ENCODE measurements at places on chromosomes 6 and 20.

DNA sequence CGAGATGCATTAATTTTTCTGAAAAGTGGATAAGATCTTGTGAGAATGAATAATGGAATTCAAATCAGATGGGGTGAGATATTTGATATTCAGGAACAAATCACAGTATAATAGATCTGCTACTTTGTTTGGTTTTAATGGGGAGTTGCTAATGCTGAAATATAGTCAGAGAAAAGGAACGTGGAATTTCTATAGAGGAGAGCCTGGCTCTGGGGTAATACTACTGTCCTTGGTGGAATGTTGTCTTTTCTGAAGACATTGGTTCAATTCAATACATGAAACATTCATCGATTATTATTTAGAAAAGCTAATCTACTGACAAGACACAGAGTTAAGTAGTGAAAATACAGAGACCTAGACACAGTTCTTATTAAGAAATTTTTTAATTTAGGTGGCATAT, 108.6 kb downstream of the ESR1 start:
- DNase-seq, result no peak

DNA sequence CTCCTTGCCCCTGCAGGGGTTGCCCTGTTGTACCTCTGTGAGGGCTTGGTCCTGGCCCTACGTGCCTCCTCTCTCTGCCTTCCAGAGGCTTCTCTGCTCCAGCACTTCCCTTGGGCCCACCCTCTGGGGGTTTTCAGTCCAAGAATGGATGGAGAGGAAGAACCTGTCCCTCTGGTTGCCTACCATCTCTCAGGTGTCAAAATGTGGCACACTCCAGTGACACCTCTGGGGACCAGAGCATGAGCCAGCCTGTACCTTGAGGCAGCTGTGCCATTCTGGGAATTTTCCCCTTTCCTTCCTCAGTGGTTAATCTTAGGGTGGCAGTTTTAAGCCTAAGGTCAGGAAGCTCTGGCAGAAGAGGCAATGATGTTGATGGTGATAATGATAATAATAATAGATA, 115.2 kb upstream of the ARMC2 start:
- DNase-seq, result no peak

GRCh38 chr20:17545127-17545526, 13.9 kb upstream of the BFSP1 start:
- no peak for DNase-seq

GRCh38 chr20:23569570-23569969, 1.3 kb upstream of the CST9L start:
- DNase-seq, result no peak

GRCh38 chr6:66930559-66931290, 1223.7 kb upstream of the EYS start:
- DNase-seq, result no peak

DNA sequence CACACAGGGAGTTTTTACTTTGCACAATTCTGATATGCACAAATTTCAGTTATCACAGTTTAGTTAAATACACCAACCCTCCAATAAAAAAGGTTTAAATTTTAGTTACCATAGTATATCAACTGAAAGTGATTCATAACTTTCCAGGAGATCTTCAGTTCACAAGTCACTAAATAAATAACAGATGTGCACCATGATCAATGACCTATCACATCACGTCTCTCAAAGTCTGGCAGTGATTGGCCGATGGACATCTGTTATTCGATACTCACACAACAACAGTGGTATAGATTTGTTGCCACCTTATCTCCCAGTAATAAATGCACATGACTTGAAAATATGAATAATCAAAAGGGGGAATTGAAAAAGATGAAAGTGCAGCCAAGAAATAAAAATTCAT, 66.8 kb upstream of the PTCHD4 start:
- DNase-seq, result no peak

- no peak for DNase-seq
Observed at GRCh38 chr20:3423126-3423525, 15.7 kb upstream of the DNAAF9 start.

GRCh38 chr6:52493669-52494068, 73.5 kb downstream of the EFHC1 start:
- no peak for DNase-seq

DNA sequence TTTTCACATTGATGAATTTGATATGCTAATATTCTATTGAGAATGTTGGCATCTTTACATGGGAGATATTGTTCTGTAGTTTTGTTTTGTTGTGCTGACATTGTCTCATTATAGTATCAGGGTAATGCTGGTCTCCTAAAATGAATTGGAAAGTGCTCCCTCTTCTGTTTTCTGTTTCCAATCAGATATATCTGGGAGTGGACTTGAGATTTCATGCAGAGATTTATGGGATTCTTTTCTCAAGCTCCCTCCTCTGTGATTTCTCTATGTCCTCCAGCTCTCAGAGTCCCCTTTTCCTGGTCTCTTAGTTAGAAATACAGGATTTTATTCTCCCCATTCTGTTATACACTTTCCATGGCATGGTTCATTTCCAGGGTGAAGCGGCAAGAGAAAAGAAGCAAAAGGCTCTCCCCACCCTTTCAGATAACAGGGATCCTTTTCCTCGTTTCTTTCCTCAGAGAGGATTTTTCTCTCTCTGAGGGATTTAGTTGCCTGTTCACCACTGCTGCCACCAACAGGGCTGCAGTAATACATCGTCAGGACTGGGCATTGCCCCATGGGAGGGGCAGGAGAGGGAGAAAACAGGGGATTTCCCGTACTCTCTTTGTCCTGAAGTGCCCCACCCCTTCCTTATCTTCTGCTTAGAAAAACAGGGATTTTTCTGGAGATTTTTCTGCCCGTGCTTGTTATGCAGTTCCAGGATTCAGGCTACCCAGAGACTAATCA, 59.3 kb upstream of the STMND1 start:
- DNase-seq, result no peak

DNA sequence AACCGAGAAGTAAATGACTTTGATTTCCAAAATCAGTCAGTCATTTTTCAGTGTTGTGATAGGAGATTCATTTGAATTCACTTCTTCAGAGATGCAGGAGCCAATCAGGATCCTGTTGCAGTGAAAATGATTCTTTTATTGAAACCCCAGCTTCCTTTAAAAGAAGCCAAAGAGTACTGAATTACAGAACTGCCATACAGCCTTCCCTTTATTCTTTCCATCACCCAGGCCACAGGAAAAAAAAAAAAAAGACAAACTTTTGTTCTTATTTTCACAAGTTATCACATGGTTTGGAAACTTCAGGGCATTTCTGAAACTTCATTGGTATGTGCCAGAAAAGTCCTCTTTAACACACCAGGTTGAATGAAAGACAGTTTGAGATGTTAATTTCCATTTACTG, 1.8 kb upstream of the CARMIL1 start:
- no peak for DNase-seq

DNA sequence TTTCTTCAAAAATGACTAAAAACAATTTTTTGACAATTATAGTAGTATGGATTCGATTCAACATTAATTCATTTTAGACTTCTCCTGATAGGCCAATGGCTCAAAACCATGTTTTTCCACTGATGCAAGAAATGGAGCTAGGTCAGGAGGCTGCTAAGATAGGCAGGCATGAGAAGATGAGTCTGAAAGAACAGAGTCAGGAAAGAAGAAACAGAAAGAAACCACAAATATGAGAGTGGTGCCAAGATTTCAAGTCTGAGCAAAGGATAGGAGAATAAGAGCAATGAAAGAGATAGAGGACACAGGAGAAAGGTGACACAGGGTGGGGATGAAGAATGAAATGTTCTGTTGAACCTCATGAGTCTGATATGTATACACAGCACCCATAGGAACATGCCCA, 112.2 kb downstream of the TASP1 start:
- DNase-seq, result no peak

DNA sequence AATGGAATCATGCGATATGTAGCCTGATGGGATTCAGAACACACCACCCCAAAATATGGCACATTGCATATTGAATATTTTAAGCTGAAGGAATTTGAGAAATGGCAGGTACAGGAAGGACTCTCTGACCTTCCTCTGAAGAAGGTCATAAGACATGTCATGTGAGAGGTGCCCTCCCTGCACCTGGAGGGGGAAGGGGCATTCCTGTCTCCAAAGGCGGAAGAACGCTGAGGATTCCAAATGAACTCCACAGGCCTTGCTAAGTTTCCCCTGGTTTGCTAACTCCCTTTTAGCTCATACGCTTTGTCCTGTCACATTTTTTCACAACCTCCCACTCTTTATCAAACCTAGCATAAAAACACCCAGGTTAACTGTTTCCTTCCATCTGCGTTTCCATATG, 347.8 kb downstream of the CDKAL1 start:
- no peak for DNase-seq

DNA sequence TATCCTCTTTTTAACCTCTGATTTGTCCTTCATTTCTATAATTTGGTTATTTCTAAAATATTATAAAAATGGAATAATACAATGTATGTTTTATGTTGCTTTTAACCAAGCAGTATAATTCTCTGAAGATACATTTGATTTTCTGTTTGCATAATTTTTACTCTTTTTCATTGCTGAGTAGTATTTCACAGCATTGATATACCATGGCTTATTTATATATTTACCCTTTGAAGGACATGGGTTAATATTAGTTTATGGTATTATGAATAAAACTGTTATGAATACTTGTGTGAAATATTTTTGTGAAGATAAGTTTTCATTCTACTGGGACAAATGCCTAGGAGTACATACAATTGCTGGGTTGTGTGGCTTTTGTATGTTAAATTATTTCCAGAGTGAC, 748.6 kb downstream of the TENT5A start:
- DNase-seq, result no peak

- DNase-seq, result no peak
Observed at GRCh38 chr6:151537556-151537955, 43.7 kb downstream of the CCDC170 start.

- no peak for DNase-seq
Observed at GRCh38 chr20:23136893-23137745, 51.0 kb upstream of the CD93 start.

DNA sequence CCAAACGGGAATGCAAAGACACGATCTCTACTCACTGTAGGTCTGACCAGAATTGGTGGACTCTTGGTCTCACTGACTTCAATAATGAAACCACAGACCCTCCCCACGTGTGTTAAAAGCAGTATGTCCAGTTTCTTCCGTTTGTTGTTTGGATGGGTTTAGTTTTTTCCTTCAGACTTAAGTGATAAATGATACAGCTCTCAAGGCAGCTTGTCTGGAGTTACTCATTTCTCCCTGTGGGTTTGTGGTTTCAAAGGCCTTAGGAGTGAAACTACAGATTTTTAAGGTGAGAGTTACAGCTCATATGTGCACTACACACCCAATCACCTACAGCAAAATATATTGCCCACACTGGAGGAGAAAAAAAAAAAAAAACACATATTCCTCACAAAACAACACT, 86.7 kb upstream of the STMND1 start:
- no peak for DNase-seq

GRCh38 chr6:134029495-134030455, 22.6 kb downstream of the SLC2A12 start:
- no peak for DNase-seq

DNA sequence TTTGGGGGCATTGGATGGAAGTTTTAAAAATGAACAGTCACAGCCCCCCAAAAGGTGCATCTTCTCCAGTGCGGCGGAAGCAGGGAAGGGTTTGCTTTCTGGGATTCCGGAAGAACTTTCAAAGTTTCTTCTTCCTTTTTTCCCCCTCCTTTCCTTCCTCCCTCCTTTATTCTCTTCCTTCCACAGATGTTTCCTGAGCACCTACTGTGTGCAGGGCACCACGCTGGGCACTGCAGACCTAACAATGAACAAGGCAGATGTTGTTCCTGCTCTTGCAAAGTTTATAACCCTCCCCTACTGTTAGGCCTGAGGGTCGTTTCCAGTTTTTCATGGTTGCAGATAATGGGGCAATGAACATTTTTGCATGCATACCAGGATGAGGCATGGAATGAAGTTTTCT, 58.1 kb downstream of the CHMP4B start:
- no peak for DNase-seq

- DNase-seq, result no peak
Observed at GRCh38 chr6:49826743-49827406, 39.5 kb downstream of the CRISP1 start.

DNA sequence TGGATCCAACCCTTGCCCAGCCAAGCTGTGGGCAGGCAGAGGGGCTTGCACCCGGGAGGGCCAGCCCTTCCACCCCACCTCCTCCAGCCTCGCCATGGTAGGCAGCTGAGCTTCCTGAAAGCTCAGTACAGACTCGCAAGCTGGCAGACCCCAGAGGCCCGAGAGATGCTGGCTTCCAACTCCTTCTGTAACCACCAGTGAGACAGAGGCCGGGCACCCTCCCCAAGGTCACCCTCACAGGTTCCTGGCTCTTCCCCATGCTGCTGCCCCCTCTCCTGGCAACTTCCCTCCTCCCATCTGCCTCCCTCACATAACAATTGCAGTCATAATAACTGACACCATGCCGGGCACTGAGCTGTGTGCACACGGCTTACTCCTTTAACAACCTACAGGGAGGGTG, 26.2 kb upstream of the NOL4L start:
- DNase-seq, result no peak

GRCh38 chr6:152246554-152247337, 390.4 kb downstream of the SYNE1 start:
- no peak for DNase-seq

DNA sequence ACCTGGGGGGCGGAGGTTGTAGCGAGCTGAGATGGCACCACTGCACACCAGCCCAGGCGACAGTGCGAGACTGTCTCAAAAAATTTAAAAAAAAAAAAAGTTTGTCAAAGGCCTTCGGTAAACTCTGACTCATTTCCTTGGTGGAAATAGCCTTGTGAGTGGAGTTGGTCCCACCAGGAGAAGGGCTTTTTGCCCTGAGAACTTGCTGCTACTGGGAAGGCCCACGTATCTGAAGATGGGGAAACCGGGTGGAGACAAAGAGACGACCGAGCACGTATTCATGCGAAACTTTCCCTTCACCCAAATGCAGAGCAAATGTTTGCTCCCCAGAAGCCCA, 51.7 kb downstream of the SLC22A23 start:
- DNase-seq, result no peak

GRCh38 chr6:140300331-140300730, 925.9 kb upstream of the CITED2 start:
- no peak for DNase-seq

DNA sequence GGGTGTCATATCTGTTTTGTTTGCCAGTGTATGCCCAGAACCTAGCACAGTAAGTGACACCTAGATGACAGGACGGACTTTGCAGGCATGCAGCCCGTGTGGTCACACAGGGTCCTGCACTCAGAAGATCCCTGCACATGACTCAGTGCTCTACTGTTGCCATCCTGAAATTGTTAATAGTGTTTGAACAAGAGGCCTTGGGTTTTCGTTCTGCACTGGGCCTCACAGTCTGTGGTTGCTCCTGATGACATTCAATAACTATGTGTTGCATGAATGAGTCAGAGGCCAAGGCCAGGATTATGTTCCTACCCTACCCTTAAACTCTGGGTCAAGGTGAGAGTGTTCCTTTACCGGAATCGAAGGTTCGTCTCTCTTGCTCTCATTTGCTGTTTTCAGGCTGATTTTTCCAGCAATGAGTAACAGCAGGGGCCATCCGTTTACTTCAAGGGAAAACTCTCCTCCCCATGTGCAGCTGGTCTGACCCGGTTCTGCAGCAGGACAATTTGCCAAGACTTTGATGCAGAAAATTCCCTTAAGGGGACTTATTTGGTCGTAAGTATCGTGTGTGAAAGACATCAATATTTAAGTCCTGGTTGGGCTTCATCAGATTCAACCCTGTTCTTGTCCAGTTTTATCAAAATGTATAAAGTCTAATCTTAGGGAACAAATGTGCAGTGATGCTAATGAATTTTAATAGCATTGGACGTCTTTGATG, 13.0 kb upstream of the PFDN4 start:
- no peak for DNase-seq

All from bone marrow (tissue), 2 donors.